ENCODE measurements at places on chromosomes 4 and X.

- DNase-seq, result no peak
These were observed 332.9 kb downstream of the PPP3CA start for GRCh38 chr4:101014417-101014816.

DNA sequence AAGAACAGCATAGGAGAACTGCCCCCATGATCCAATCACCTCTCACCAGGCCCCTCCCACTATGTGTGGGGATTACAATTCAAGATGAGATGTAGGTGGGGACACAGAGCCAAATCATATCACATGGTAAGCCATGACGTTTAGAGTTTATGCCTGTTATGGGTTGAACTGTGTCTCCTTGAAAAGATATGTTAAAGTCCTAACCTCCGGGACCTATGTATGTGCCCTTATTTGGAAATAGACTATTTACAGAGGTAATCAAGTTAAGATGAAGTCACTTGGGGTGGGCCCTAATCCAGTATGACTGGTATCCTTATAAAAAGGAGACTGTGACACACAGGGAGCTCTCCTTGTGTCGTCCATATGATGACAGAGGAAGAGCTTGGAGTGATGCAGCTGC lies 25.2 kb upstream of the SLC2A9 start:
- DNase-seq, result no peak

DNA sequence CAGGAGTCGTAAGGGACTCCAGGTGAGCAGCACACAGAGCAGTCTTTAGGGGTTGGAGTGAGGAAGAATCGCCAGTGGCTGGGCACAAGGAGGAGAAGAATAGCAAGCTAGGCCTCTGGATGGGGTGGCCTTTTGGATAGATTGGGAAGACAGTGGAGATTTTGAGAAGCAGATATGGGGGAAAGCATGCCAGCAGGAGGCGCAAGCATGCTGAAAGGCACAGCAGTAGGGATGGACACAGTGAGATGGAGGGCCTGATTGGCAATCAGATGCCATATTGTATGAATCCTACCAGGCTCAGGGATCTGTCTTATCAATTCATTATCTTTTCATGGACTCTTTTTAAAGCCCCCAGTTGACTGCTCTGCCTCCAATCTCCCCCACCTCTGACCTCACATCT lies 60.4 kb upstream of the MAGEA4 start:
- DNase-seq, result no peak

DNA sequence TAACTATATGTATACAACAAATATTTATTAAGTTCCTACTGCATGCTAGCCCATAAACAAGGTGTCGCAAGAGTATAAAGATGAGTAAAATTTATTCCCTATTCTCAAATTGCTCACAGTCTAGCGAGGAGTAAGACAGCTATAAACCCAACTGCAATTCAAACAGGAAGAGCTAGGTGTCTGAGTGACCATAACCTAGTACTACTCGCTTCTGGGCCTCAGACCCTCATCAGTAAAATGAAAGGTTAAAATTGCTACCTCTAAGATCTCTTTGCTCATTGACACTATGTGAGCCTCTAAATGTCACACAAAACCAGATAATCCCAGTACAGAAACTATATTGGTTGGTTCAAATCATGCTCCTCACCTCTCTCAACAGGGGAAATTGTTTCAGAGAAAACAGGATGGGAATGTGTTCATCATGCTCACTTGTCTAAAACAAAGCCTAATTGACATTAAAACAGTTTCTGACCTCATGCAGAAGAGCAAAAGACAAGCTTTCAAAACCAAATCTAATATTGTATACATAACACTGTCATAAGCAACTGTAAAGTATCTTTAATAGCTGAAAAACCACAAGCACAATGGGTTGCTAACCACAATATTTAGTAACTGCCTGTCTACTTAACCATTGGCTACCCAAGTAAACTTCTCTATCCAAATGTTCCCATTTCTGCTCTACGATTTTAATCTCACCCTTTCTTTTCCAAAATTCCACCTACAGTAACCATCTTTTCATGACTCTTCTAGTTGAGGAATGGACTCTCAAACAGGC lies 264.6 kb upstream of the FMR1 start:
- DNase-seq, result no peak

- no peak for DNase-seq
These were observed 109.6 kb downstream of the MAML3 start for GRCh38 chr4:140044337-140044902.

- no peak for DNase-seq
These were observed 191.9 kb upstream of the CXCL13 start for GRCh38 chr4:77413766-77414165.
